ENCODE measurements at places on chromosomes 7 and 10.

DNA sequence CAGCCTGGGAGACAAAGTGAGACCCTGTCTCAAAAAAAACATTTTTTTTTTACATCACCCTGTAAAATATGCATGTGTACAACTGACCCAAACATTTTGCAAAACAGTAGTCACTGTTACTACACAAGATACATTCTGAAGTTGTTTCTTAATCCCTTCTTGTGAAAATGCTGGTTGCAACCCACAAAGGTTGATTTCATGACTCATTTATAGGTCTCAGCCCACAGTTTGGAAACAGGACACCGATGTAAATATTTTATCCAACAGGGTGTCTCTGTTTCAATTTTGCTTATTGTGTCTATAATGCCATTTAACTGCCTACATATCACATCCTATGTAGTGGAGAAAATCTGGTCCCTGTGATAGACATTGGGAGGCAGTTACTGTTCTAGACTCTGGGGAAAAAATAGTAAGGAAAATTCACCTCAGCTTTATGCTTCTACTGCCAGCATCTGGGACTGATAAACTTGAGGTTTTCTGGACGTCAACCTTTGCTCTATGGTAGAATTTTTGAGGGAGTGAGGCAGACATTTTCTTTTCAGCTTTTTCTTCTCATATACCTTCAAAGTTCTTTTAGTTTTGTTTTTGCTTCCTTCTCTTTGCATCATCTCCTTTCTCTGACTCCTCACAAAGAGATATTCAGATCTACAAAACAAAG lies 1.6 kb upstream of the RAB19 start:
- DNase-seq = no peak

- DNase-seq = no peak
Observed at GRCh38 chr10:121183236-121183635, 332.1 kb downstream of the WDR11 start.

- DNase-seq = no peak
Observed at GRCh38 chr7:155222061-155222460, 75.6 kb upstream of the INSIG1 start.

- no peak for DNase-seq
Observed at GRCh38 chr10:15245530-15245929, 77.0 kb upstream of the NMT2 start.

GRCh38 chr7:130789436-130789835 lies 55.4 kb upstream of the KLF14 start:
- no peak for DNase-seq

DNA sequence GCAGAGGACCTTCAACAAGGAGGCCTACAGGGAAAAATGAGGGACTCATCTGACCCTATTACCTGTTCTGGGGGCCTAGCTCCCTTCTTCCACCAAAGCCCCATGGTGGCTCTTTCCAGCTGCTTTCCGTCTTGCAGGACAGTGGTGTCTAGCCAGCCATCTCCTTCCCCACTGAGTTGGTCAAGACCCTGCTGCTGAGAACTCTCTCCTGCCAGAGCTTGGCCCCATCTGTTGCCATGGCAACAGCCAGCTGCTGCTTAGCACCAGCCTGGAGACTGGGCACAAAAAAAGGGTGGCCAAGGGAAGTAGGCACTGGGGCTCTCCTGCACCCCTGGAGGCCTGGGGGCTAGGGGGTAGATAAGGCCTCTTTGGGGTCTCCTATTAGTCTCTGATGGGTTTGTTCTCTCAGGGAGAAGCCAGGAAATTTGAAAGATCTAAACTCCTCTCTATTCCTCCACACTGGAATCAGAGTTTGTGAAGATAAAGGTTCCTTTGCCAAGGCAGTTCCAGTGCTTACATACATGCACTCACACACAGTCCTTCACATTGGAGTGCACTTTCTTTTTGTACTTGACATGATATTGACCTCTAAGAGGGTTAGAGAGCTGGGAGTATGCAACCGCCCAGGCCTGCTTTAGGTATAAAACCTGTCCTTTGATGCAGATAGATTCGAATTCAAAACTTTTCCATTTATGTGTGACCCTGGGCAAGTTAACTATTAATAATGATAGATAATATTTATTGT lies 15.8 kb downstream of the TSPAN33 start:
- DNase-seq = no peak

GRCh38 chr10:135132-135600 lies at the start of gene ZMYND11:
ZMYND11 (plus strand) TSS chr10:135455; CDS start chr10:180013, 44,558 bp downstream.
- DNase-seq = peak; percentile 65

- DNase-seq = no peak
Observed at GRCh38 chr10:19031763-19032162, 16.8 kb upstream of the MALRD1 start.

DNA sequence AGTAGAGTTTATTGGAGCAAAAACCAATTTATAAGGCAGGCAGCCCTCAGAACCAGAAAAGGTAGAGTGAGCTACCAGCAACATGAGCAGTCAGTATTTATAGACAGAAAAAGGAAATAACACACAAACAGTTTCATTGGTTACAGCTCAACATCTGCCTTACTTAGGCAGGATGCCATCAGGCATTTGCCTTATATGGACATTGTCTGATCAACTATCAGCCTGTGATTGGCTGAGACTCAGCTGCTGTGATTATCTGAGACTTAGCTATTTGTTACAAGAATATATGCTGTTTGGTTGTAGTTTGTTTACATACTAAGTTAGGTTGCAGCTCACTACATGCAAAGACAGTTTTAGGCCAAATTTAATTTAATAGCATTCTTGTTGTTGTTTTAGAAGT lies 60.4 kb upstream of the CDK1 start:
- no peak for DNase-seq

DNA sequence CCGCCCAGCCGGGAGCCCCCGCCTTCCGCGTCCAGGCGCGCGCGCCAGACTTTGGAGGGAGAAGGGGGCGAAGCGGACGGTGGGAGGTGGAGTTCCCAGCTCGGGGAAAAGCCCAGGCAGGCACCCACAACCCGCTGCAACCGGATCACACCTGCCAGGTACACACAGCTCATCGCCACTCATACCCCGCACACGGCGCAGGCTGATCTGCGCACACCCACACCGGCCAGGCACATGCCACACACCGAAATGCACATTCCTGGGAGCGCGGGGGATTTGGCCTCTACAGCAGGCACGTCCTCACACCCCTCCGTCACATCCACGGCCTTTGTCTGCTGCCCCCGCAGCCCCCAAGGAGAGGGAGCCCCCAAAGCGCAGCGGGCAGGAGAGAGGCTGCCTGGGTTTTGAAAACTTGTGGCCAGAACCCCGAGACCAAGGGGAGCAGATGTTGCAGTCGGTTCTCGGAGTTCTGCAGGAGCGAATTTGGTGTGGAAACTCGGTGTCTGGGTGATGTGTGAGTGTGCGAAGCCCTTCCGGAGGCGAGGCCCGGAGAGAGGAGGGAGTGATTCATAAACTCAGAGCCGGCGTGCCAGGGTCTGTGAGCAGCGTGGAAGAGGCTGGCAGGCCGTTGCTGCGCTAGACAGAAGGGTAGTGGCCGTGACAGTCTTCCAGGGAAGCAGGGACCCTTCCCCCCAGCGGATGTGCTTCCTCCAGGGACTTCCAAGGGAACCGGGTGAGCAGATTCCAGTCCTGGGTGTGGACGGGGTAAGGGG lies 734 bp downstream of the CHST3 start:
- peak; percentile 42 for DNase-seq

GRCh38 chr10:34786464-34786863 lies 28.6 kb downstream of the PARD3 start:
- DNase-seq = no peak

DNA sequence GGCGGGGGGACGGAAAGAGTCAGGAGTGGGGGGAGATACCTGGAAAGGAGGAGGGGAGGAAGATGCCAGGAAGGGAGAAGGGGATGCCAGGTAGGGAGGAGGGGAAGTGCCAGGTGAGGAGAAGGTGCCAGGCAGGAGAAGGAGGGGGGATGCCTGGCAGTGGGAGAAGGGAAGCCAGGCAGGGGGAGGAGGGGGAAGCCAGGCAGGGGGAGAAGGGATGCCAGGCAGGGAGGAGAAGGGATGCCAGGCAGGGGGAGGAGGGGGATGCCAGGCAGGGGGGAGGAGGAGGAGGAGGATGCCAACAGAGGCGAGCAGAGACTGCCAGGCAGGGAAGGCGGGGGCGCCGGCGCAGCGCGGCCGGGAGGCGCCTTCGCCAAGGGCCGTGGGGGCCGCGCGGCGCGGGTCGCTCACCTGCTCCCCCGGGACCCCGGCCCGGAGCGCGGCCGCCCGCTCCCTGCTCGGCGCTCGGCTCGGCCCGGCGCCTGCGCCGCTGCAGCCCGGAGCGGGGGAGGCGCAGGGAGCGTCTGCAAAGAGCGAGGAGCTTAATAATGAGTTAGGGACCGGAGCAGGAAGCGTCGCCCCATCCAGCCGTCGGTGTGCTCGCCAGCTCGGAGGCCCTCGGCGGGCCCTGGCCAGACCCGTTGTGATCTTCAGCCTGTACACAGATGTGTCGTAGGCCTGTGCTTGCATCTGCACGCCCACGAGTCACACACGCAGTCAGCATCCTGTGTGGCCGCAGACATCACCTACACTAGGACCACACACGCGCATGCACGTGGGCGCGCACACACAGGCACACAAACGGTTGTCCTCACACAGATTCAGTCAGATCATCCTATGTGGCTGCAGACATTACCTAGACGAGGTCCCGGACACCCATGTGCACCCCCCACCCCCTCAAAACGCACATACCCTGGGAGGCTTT lies 28.4 kb upstream of the SMARCD3 start:
- peak; percentile 39 for DNase-seq

- DNase-seq = no peak
Observed at GRCh38 chr10:48735836-48736390, 51.2 kb downstream of the WDFY4 start.

DNA sequence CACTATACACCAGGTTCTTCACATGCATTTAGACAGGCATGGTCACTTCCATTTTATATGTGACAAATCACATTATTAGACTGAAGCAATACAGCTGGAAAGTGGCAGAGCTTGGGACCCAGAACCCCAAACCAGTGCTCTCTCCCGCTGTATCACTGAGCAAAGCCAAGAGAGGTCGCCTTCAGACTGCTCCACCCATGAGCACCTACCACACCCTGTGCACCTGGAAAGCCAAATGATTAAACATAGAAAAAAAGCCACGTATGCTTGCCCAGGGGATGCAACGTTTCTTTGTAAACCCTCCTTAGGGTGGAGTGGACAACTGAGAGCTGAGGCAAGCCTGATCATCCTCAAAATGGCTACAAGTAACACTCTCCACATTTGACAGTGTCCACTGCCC lies 72.5 kb downstream of the CCDC6 start:
- no peak for DNase-seq

DNA sequence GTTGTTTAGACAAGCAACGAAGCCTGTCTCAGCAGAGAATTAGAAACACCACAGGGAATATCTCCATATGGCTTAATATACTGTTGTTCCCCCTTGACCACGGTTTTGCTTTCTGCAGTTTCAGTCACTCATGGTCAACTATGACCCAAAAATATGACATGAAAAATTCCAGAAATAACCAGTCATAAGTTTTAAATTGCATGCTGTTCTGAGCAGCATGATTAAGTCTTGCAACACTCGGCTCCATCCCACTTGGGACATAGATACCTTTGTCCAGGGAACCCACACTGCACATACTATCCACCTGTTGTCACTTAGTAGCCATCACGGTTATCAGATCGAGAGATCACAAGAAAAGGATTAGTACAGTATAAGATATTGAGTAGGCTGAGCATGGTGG lies 60.7 kb upstream of the FOXK1 start:
- no peak for DNase-seq

GRCh38 chr7:158164101-158165095 lies 423.2 kb downstream of the PTPRN2 start:
- no peak for DNase-seq

DNA sequence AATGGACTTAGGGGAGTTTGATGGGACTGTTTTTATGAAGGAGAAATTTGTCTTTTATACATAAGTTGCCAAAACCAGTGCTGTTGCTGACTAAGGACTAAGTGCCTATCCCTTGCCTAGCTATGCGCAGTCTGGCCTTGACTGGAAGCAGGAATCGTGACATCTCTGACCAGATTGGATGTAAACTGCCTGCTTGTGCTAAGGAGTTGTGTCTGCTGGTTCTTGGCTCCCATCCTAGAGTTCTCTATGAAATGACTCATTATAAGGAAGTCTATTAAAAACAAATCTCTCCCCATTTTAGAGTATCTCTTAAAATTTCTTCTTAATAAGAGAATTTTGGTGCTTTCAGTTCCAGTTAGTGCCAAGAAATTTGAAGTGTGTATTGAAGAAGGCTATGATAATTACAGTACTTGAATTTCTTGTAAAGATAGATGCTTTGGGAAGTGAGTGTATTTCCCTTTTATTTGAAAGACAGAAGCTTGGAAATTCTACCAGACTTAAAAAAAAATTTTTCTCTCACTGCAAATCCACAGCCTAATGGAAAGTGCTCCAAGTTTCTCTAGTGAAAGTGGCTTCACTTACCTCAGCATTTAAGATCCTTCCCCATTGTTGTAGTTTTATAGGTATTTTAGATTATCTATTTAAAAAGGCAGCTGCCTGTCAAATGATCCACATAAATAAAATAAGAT lies 77.6 kb downstream of the BICC1 start:
- no peak for DNase-seq

- DNase-seq = peak; percentile 86
Observed at GRCh38 chr10:131885391-131886165, 15.2 kb upstream of the PPP2R2D start.

DNA sequence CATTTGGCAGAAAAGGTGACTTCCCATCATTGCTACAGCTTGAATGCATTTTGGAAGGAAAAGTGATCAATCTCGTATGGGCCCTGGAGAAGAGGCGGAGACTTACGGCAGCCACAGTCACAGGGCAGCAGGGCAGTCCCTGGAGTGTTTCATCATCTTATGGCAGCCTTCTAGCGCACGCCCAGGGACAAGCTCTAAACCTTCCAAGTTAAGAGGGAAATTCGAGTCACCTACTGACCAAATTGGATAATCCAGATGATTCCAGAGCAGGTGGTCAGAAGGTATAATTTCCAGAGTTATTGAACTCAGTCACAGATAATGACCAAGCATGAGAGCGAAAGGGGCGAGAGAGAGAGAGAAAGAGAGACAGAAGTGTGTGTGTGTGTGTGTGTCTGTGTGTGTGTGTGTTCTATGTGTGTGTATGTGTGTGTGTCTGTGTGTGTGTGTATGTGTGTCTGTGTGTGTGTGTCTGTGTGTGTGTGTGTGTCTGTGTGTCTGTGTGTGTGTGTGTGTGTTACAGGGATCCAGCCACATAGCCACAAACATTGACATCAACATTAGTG lies 123.7 kb upstream of the ADAM12 start:
- no peak for DNase-seq

GRCh38 chr7:106064316-106064715 lies 47.8 kb downstream of the SYPL1 start:
- no peak for DNase-seq

- no peak for DNase-seq
Observed at GRCh38 chr10:121974019-121974534, 940 bp downstream of the NSMCE4A start.

GRCh38 chr10:33216661-33217427 lies 117.6 kb downstream of the NRP1 start:
- no peak for DNase-seq
